ENCODE measurements at places on chromosomes 12 and 14. TPM values are rescaled to one million over a fixed set of nuclear protein-coding genes. Genes with fewer than 3 reads are reported as not detected.

Gene GPR68
- total RNA-seq, result 8.5 TPM

DNA sequence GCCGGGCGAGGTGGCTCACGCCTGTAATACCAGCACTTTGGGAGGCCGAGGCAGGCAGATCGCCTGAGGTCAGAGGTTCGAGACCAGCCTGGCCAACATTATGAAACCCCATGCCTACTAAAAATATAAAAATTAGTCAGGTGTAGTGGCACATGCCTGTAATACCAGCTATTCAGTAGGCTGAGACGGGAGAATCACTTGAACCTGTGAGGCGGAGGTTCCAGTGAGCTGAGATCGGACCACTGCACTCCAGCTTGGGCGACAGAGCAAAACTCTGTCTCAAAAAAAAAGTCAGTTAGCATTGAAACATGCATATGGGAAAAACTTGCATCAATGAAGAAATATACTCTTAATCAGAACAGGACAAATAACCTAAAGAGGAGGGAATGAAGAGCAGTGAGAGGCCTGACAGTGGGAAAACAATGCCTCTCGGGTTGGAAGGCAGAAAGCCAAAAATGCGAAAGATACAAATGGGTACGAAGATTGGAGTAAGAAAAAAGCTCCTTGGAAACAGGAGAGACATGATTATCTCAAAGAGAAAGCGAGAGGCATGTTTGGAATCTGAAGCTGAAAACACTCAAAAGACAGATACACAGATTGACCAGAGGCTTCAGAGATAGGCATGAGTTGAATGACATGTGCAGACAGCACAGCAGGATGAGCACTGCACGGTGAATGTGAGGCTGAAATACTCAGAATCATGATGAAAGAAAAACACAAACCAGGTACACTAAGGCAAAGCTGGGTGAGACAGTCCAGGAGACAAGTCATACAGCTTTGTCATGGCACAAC lies 30.6 kb downstream of the RESF1 start:
- no peak for DNase-seq
- no peak overlapping the region for H3K4me3 ChIP-seq
- no peaks in the 10 kb centered on the region for H3K4me1 ChIP-seq
- no peak overlapping the region for H3K27ac ChIP-seq
- no peaks in the 10 kb centered on the region for H3K27me3 ChIP-seq

GRCh38 chr14:60656686-60657455 lies 7.6 kb upstream of the SIX1 start:
- H3K27me3 ChIP-seq, result peaks cover 3% of the 10 kb centered on the region
- DNase-seq, result peak; percentile 92
- H3K4me1 ChIP-seq, result peaks cover 18% of the 10 kb centered on the region
- peak overlapping the region; percentile 89 for H3K4me3 ChIP-seq

DNA sequence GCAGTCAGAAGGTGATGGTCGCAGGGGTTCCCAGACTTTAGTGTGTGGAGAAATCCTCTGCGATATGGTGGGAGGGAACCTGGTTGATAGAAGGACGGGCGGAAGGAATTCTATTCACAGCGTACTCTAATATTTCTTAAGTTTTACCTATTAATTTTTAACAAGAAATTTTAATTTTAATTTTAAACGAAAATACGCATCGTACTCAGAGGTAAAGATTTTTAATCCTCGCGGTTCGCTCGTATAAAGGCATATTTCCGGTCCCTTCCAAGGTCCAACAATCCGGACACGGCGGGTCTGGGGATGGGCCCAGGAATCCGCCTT lies 338 bp upstream of the SLC48A1 start:
- no peaks in the 10 kb centered on the region for H3K27me3 ChIP-seq
- no peak for DNase-seq
- H3K4me3 ChIP-seq, result peak overlapping the region; percentile 80
- peaks cover 49% of the 10 kb centered on the region for H3K4me1 ChIP-seq

Gene B3GNT4
- total RNA-seq, result not detected
